ENCODE measurements at places on chromosomes 3 and 15.

DNA sequence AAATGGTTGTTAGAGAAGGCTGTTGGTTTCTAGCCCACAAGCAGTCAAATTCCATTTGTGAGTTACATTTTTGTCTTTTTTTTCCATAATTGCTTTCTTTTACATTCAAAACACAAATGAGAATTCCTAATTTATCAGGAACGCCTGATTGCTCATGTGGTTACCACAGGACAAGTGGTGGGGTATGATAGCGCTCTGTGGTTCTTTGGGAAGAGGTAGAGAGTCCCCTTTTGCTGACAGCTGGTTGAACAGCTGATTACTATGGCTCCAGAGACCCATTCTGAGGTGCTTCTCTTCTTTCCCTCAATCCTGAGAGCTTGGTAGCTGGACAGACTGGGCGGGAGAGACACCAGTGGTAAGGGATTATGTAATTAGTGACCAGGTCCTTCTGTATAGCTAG lies 24.4 kb downstream of the CNOT10 start:
- no peak for DNase-seq

DNA sequence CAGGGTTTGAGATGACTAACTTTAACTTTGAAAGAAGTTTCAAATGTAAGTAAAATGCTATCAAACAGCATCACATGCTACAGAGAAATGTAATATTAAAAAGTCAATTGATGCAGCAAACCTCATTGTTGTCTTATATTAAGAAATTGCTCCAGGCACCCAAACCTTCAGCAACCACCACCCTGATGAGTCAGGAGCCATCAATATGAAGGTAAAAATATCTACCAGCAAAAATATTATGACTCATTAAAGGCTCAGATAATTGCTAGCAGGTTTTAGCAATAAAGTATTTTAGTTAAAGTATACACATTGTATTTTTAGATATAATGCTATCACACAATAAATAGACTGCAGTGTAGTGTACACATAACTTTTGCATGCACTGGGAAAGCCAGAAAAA lies 746.3 kb downstream of the ZPLD1 start:
- no peak for DNase-seq

DNA sequence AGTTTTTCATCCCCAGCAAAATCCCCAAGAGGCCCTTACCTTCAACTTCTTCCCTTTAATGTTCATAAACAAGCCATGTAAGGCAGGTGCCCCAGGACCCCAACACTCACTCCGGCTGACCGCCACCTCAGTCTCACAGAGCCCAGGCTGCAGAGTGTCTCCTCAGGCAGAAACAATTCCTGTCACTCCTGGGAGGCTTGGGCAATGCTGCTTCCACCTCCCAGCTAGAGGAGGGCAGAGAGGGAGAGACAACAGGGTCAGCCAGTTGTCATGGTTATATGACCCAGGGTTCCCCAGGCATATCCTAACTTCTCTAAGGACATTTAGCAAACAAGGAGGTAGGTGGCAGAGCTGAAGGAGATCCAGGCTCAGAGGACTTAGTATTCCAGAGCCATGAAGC lies at the start of gene PLIN1:
Gene PLIN1, minus strand, starts transcription at position 156 of the 400 bp plus-strand sequence. CDS start 1,878 bp downstream, outside the sequence.
- peak; percentile 70 for DNase-seq

- no peak for DNase-seq
These were observed 9.5 kb upstream of the KBTBD12 start for GRCh38 chr3:127905556-127905955.

DNA sequence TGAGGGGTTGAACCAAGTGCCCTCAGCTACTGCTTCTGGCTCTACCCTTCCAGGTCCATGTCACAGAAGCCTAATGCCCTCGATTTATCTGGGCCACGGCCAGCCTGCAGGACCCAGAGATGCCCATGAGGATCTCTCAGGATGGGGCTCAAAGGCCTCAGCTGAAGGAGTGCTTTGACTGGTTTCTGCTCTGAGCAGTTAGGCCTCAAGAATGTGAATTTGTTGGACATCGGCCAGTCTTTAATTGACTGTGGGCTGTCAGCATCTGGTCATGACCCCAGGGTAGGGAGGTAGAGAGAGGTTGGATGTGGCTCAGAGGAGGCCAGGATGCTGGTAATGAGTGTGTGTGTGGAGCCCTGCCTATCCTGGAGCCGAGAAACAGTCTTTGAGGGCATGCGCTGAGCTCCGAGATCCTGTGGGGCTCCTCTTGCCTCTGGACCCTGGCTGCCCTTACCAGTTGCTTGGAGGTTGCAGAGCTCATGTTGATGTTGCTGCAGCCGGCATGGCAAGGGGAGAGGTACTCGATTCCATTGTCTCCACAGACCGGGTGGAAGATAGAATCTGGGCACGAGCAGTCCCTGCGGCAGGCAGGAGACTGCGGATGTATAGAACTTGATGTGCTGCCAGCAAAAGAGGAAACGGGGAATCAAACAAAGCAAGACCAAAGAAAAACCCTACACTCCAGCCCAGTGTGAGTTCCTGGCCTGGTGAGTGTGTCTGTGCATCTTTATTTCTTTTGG lies 49.1 kb upstream of the RAB6B start:
- peak; percentile 66 for DNase-seq

GRCh38 chr15:27867861-27868260 lies 231.3 kb downstream of the OCA2 start:
- DNase-seq = no peak

GRCh38 chr3:149615731-149616221 lies 42.0 kb downstream of the WWTR1 start:
- no peak for DNase-seq

DNA sequence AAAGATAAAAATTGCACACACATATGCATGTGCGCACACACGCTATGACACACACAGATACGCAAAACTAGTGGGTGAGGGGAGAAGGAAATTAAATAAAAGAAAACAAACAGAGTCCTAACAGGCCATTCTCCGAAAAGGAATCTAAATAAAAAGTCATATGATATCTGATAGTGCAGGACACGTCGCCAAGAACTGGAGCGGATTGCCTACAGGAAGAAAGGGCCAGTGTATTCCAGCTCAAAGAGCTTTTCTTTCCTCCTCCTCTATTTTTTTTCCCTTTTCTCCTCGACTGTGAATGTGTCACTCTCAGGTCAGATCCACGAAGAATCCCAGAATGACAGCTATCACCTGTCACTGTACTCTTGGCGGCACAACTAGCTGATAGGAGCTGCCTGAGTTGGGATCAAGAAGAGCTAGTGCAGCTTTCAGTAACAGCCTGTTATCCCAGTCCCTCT lies 157.8 kb downstream of the TIGIT start:
- DNase-seq = no peak

DNA sequence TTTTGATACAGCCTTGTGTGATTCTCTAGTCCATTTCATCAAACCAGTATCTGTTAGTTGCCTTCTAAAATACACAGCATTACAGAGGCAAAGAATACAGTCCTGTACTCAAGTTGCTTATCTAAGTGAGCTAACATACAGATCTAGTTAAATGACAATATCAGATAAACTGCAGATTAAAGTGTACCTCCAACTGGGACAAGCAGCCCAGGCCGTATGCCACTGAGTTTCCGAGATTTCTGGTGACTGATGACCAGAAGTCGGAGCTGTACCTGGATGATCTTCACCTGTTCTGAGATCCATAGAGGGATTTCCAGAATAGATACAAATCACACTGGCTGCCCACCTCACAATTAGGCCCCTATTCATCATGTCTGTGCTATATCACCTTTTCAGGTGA lies 6.3 kb upstream of the TRIM59 start:
- no peak for DNase-seq

- no peak for DNase-seq
These were observed 21.2 kb downstream of the NR1D2 start for GRCh38 chr3:23966328-23966727.

GRCh38 chr3:46027736-46028397 lies 584 bp upstream of the XCR1 start:
- no peak for DNase-seq

DNA sequence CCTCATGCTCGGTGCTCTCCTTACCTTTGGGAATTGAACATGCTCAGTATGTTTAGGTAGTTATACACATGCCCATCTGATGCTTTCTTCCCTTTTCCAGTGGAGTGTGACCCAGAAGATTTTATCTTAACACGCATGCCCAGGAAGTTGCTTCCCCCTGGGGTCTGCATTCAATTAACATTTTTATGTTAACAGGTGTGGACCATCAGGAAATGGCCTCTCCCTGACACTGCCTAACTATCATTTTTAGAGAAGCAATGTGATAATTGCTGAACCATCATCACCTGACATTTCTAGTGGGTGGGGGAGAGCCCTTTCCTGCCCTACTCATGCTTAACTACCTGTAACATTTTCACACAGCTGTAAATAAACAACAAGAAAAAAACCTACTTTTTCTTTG lies 55.1 kb upstream of the TGFBR2 start:
- no peak for DNase-seq

- no peak for DNase-seq
These were observed 34.9 kb downstream of the CP start for GRCh38 chr3:149186721-149187120.

DNA sequence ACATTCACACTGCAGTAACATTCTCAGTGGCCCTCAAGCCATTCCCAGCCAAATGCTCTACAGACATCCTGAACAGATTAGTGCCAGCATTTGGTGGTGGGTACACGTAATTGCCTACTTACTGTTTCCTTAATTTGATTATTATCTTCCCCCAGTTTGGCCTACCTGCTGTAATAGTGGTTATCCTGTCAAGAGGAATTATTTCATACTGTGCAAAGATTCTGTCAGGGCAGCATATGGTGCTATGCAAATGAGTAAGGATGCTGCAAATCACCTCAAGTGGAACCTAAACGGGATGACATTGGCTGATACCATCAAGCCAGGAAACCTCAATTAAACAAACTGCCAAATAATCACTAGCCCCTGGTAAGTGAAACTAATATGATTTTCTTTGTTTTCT lies 88.7 kb downstream of the SEMA6D start:
- DNase-seq = no peak

- DNase-seq = no peak
These were observed 582 bp downstream of the CGNL1 start for GRCh38 chr15:57376696-57377477.

- no peak for DNase-seq
These were observed 404.1 kb upstream of the ATP11B start for GRCh38 chr3:182389071-182389815.

- no peak for DNase-seq
These were observed 134.0 kb downstream of the CHL1 start for GRCh38 chr3:330494-331115.

DNA sequence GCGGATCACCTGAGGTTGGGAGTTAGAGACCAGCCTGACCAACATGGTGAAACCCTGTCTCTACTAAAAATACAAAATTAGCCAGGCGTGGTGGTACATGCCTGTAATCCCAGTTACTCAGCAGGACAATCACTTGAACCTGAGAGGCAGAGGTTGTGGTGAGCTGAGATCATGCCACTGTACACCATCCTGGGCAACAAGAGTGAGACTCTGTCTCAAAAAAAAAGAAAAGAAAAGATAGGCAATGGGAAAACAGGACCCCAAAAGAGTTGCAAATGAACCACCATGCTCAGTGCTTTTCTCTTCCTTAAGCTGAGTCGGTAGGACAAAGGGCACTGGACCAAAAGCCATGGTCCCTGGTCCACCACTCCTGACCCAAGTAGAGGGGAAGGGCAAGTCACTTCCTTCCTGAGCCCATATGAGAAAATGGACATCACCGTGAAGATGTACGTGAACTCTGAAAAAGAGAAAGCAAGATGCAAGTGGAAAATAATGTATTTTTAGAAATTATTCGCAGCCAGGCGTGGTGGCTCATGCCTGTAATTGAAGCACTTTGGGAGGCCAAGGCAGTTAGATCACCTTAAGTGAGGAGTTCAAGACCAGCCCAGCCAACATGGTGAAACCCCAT lies 2.6 kb downstream of the ITGB5 start:
- DNase-seq = no peak

Measured in coronary artery (tissue), 2 donors.